ENCODE measurements at places on chromosomes 12 and 14.

GRCh38 chr14:68774771-68775613 lies 17.9 kb downstream of the ZFP36L1 start:
- peak; percentile 74 for DNase-seq

- DNase-seq, result no peak
Measured at GRCh38 chr12:69047990-69048389, 115.0 kb upstream of the CPM start.

- no peak for DNase-seq
Measured at GRCh38 chr12:68203460-68203875, 22.1 kb downstream of the IL26 start.

DNA sequence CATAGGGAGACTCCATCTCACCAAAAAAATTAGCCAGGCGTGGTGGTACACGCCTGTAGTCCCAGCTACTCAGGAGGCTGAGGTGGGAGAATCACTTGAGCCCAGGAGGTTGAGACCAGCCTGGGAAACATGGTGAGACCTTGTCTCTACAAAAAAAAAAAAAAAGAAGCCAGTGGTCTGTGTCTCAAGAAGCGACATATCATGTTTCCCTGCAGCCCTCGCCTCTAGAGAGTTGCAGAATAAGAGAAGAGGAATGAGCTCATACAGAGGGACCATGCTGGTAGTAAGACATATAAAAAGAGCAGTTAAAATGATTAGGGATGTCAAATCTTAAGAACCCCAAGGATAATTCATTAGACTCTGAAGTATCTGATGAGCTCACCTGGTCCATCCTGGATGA lies 39.4 kb upstream of the BICDL1 start:
- no peak for DNase-seq

DNA sequence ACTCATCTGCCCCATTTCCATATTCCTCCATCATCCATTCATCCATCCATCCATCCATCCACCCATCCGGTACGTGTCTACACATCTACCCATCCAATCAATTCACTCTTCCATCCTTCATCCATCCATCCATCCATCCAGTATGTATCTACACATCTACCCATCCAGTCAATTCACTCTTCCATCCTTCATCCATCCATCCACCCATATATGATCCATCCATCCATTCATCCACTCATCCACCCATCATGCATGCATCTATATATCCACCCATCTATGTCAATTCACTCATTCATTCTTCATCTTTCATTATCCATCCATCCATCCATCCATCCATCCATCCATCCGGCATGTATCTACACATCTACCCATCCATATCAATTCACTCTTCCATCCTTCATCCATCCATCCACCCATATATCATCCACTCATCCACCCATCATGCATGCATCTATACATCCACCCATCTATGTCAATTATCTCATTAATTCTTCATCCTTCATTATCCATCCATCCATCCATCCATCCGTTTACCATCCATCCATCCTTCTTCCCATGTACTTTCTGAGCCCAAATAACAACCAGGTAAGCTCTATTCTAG lies 108.6 kb upstream of the NOS1 start:
- DNase-seq, result no peak

- no peak for DNase-seq
Measured at GRCh38 chr14:90034835-90035525, 26.8 kb upstream of the KCNK13 start.

DNA sequence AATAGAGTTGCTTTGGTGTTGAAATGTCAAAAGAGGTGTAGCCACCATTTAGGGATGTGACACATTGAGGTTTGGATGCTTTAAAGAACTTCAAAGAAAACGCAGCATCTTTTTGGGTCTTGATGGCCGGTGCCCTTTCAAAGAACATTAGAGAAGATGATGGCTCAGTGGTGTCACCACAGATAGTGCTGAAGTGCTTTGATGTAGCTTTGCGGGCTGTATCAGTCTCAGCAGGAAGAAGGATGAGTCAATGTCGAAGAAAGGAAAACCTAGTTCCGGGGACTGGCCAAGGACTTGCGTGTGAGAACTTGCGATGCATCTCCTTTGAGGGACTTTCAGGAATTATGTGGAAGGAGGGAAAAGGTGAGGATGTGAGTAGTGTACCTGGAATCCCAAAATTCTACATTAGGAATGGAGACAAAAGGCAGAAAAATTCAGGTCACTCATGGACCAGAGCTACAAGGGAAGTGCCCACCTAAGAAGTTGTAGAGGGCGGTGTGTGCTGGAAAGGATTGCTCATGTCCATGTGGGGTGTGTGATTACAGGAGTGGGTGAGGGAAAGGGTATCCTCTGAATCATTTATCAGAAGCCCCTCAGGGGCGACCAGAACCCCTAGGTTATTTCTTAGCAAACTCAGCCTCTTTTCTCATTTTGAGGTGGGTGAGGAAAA lies 39.7 kb upstream of the GZMB start:
- peak; percentile 85 for DNase-seq

GRCh38 chr12:96098631-96099030 lies 63.2 kb upstream of the LTA4H start:
- no peak for DNase-seq

DNA sequence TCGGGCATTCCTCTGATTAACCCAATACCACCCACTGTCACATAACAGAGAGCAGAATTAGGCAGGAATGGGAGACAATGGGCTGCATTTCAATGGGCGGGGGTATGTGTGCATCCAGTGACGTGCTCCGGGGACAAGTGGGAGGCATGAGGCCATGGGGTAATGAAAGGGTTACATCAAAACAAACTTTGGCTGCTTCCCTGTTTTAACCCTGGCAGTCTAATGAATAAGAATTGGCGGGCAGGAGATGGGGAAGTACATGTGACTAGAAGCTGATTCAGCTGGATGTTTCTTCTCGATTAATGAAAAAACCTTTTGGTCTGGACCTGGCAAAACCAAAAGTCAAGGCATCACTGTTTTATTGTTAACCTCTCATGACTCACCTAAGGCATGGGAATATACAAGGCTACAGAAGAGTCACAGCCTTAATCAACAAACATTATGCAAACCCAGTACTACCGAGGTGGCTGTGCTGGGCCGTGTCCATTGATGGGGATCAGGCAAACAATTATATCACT lies 44.2 kb downstream of the SOCS2 start:
- DNase-seq, result peak; percentile 84

GRCh38 chr12:24127919-24128721 lies 178.7 kb upstream of the SOX5 start:
- no peak for DNase-seq

GRCh38 chr12:52423035-52423434 lies 11.1 kb downstream of the KRT75 start:
- peak; percentile 28 for DNase-seq

DNA sequence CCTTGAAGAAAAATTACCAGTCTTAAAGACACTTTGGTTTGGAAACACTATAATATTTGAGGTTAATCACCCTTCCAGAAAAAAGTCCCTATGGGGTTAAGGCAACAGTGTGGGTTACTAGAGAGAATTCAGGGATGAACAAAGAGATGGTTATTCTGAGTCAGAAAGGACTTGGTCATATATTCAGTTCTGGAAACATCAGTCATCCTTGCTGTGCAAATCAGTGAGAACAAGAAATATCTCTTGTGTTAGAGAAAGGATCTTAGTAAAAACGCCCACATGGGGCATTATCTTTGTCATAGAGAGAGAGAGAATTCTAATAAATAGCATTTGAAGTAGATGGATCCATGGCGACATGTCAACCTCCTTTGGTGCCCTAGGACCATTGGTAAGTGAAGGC lies 59.4 kb upstream of the E2F7 start:
- DNase-seq, result peak; percentile 63

DNA sequence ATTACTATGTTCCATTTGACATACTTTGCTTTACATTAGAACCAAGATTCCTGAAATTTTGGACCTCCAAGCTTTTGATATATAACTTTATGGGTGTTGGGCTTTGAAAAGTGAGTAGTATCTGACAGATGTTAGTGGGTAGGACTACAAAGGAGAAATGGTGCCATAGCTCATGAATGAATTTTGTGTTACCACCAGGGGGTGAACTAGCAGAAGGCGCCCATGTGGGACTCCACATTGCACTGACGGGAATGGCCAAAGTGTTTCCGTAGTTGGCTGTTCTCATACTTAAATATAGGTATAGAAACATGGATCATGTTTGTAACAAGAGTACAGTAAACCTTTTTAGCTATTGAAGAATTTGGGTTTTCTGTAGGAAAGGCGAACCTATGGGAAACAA lies 337.5 kb downstream of the FLRT2 start:
- peak; percentile 2 for DNase-seq

- peak; percentile 65 for DNase-seq
Measured at GRCh38 chr12:10562306-10562933, 51.0 kb downstream of the MAGOHB start.

DNA sequence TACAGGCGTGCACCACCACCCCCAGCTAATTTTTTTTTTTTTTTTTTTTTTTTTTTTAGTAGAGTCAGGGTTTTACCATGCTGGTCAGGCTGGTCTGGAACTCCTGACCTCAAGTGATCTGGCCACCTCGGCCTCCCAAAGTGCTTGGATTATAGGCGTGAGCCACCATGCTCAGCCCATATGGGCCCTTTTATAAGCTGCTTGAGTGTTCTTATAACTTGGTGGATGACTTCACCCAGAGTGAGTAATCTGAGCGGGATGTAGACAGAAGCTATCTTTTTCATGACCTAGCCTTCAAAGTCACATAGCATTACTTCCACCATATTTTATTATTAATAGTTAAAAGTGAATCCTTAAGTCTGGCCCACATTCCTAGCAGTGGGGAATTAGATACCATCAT lies 16.4 kb downstream of the BBOF1 start:
- peak; percentile 44 for DNase-seq

GRCh38 chr12:116196752-116197718 lies 80.5 kb downstream of the MED13L start:
- DNase-seq, result no peak

DNA sequence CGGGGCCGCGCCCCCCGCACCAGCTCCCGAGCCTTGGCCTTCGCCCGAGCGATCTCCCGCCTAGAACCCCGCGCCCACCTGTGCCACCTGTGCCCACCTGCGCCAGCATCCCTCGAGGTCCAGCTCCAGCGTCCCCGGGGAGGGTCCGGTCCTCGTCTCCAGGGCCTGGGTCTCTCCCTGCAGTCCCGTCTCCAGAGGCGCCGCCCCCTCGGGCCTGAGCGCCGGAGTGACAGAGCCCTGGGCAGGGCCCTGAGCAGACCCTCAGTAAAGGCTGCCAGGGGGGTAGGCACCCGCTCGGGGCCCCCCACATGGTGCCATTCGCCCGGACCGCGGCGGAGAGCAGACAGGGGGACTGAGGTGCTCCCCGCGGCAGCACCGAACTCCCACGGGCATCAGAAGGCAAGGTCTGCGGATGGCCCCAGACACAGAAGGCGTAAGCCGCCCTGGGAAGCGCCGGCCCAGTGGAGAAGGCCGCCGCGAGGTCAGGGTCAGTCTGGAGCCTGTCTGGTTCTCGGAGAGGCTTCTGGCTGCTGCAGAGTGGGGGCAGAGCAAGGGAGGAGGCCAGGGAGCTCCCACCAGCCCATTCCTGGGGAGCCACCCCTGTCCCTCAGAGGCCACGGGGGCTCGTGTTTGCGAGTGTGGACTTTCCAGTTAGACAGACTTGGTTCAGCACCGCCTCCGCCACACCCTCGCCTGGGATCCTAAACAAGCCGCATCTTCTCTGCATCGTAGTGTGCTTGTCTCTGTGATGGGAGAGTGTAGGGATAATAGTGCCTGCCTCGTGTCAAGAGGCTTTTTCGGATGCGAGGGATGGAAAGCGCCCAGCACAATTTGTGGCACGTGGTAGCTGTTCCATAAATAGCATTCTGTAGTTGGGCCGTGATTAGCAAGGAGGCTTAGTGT lies 1.1 kb upstream of the PPP1R13B start:
- no peak for DNase-seq

GRCh38 chr12:32034045-32034444 lies 72.6 kb upstream of the BICD1 start:
- DNase-seq, result no peak

- DNase-seq, result peak; percentile 94
Measured at GRCh38 chr14:90820958-90821357, 4.7 kb upstream of the TTC7B start.

DNA sequence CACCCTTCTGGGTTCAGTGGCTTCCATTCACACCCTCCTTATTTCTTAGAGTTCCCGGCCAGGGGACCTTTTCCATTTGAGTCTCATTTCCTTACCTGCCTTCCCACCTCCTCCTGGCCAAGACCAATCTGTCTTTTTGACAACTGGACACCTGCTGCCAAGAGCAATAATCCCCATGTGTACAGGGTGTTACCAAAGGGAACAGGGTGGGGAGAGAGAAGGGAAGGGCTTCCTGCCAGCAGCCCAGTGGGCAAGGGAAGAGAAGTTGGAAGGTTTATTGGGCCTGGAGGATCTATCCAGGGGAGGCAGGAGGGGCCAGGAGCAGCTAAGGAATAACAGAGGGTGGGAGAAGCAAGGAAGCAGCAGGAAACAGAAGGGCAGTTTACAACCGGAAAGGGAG lies 346.2 kb downstream of the C12orf75 start:
- DNase-seq, result peak; percentile 8
